ENCODE measurements at places on chromosomes 2 and 18. TPM values are rescaled to one million over a fixed set of nuclear protein-coding genes. Genes with fewer than 3 reads are reported as not detected.

DNA sequence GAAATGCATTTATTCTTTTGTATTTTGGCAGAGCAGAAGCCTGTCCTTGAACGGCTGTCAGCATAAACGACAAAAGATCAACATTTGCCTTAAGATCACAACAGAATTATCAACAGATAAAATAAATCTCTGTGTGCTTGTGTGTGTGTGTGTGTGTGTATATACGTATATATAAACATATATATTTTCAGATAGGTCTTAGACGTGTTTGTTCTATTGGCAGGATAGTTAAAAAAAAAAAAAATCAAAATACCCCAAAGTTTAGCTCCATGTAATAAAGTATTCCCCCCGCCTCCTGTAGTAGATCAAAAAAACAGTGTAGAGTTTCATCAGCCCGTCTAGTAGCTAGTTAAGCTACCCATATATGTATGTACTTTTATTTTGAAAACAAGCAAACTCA lies 107.9 kb downstream of the CHN1 start:
- DNase-seq: no peak

- DNase-seq: peak; percentile 39
These were observed 19.1 kb downstream of the SULT1C4 start for GRCh38 chr2:108396845-108397244.

DNA sequence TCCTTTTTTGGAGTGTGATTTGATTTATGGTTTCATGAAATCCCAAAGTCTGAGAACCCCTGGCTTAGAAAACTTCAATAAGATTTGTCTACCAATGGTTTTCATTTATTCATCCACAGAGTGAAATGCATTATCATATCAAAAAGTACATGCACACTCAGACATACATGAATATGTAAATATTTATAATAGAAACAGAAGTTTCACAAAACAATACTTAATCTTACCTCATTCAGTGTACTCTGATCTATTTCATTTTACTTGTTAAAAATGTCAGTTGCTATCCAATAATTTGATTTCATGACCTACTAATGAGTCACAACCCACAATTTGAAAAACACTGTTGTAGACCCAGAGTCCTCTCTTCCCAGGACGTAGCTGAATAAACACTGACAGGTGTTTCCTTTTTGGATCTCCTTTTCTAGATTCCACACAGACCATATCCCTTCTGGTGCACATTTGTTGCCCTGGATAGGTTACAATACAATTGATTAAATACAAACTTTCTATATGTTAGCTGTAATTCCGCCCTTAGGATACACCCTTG lies 10.4 kb upstream of the CAVIN2 start:
- no peak for DNase-seq

GRCh38 chr18:35904389-35905037 lies 68.0 kb upstream of the RMP24 start:
- no peak for DNase-seq

DNA sequence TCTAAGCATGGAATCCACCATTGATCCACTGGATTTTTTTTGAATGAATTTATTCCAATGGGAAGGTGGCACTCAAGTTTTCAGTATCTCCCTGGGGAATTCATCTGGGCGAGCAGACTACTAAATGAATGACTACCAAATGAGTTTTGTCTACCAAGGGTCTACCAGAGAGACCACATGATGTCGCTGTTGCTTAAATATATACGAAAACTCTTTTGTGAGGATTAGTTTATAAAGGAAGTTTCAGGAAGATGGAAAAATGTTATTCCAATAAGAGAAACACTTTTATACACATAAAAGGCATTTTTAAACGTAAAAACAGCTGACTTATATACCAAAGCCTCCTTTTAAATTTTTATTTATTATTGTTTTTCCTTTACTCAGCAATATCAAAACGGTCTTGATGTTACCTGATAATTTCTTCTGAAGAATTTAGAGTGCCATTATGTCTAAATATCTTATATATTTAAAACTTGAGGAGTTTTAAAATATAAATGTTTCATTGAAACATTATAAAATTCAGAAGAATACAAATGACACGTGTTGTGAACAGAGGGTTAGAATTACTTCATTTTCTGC lies 139.7 kb downstream of the HRH4 start:
- DNase-seq: no peak

GRCh38 chr2:213079756-213080155 lies 71.7 kb downstream of the IKZF2 start:
- no peak for DNase-seq

- DNase-seq: no peak
These were observed 181.8 kb upstream of the ARL4C start for GRCh38 chr2:234678711-234679110.

- no peak for DNase-seq
These were observed 72.7 kb downstream of the CAB39 start for GRCh38 chr2:230785346-230785745.

- DNase-seq: no peak
These were observed 37.4 kb upstream of the KLHL29 start for GRCh38 chr2:23347471-23348092.

DNA sequence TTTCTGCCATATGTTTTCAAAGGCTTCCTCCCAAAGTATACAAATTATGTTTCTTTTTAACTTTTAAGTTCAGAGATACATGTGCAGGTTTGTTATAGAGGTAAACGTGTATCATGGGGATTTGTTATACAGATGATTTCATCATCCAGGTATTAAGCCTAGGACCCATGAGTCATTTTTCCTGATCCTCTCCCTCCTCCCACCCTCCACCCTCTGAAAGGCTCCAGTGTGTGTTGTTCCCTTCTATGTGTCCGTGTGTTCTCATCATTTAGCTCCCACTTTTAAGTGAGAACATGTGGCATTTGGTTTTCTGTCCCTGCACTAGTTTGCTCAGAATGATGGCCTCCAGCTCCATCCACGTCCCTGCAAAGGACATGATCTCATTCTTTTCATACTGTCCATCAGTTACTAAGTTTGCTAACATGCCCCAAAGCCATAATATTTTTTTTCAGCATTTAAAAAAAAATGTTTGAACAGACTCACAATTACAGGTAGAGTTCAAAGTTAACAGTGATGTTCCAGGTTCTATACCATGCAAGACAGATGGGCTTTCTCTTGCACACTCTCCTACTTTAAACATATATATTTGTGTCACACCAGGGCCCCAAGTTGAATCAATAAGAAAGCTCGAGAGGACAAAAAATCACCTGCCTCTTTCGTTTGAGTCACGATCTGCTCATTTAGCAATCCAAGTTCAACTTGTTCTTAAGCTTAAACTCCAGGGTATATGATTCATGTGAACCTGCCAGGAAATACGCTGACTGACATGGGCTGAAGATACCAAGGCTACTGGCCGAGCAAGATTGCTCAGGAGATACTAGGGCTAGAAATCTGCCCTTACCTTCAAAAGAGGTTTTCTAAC lies 77.6 kb downstream of the AP1S3 start:
- no peak for DNase-seq

DNA sequence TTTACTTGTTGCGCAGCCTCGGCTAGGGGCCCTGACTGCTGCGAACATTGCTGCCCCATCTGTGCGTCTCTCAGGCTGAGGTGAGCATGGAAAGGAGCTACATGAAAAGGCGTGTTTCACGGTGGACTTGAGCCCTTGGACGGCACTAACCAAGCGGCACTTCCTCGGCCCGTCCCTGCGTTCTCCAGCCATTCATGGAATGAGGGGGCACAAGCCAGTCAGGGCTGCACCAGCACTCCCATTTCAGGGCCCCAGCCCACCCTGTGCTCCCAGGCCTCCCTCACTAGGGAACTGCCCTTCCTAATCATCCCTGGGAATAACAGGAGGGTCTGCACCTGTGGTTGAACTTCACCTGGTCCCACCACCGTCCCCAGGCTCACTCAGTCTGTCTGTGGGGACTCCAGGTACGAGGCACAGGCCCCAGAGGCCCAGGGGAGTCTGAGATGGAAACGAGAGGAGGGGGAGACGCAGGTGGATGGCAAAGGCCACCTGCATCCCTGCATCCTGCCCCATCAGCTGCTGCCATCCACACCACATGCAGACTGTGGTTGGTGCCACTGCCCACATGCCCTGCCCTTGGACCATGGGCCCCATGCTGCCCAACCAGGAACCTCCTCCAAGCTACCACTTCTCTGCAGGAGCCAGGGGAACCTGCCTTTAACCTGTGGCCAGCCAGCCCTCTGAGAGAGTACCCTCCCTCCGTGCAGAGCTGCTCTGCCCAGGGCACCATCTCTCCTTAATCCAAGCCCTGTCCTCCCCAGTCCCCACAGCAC lies 99.7 kb downstream of the EIPR1 start:
- DNase-seq: no peak

DNA sequence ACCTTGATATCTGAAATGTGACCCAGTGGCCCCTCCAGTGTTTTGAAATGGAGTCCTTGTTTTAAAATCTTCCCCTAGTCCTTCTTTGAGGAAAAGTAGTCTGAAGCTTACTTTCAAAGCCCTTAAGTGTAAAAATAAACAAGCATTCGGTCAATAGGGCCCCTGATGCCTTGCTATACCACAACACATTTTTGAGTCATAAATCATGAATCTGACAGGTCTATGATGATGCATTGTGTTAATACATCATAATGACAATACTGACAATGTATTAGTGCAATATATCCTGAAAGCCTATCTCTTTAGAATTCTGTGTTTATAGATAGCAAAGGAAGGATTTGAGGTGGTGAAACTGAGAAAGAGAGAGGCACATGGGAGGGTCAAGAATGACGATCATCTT lies 464.2 kb downstream of the MEIS1 start:
- DNase-seq: no peak

- no peak for DNase-seq
These were observed 338.0 kb upstream of the GYPC start for GRCh38 chr2:126317790-126318431.

DNA sequence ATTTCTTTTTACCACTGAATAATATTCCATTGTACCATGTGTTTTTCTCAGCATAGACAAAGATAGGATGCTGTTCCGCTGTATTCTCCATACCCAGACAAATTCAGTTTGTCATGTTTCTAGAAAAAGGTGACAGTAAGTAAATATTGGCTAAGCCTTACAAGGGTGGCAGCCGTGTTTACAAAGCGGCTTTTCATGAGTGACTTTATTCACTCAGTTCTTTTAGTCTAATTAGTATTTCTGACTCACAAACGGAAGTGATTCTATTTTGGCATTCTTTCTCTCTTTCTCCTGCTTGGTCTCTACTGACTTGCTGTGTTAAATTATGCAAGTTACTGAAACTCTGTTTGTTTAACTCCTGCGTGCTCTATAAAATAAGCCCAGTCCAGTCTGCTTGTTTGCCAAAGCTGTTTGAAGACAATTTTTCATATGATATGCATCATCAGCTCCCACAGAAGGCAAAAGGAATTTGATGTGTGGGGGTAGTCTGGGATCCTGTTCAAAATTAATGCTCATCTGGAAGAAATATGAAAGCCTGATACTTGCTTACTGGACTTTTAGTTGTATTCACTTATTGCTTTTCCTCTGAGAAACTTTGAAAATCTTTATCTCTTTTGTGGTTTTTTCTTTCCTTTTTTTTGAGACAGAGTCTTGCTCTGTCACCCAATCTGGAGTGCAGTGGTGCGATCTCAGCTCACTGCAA lies 2.3 kb upstream of the PLEKHH2 start:
- no peak for DNase-seq

- no peak for DNase-seq
These were observed 65.2 kb downstream of the CIB4 start for GRCh38 chr2:26575836-26576564.

- DNase-seq: no peak
These were observed 72.6 kb downstream of the EPAS1 start for GRCh38 chr2:46369783-46370182.

DNA sequence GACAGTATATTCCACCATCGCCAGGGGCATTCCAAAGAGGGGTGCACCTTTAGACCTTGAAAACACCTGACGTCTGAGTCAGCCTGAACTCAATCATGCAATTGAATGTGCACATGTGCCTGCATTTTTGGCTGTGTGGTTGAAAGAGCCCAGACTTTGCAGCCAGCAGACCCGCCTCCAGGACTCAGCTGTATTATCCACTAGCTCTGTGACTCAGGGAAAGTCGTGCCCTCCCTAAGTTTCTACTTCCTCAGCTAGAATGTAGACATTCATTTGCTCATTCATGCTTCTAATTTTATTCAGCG lies 94.2 kb downstream of the LRRC30 start:
- DNase-seq: no peak

The ABCB11 gene
- not detected for total RNA-seq

The GNLY gene
- 3.2 TPM for total RNA-seq

The SLC9A4 gene
- total RNA-seq: 0.10 TPM

The SNTG2 gene
- 1.0 TPM for total RNA-seq

The SMCHD1 gene
- total RNA-seq: 91.5 TPM

The UGT1A8 gene
- not detected for total RNA-seq

The CIDEA gene
- not detected for total RNA-seq

Measured in activated naive CD4-positive, alpha-beta T cell treated with anti-CD3 and anti-CD28 coated beads for 36 hours (primary cell).